ENCODE measurements at places on chromosomes 1 and 21.

DNA sequence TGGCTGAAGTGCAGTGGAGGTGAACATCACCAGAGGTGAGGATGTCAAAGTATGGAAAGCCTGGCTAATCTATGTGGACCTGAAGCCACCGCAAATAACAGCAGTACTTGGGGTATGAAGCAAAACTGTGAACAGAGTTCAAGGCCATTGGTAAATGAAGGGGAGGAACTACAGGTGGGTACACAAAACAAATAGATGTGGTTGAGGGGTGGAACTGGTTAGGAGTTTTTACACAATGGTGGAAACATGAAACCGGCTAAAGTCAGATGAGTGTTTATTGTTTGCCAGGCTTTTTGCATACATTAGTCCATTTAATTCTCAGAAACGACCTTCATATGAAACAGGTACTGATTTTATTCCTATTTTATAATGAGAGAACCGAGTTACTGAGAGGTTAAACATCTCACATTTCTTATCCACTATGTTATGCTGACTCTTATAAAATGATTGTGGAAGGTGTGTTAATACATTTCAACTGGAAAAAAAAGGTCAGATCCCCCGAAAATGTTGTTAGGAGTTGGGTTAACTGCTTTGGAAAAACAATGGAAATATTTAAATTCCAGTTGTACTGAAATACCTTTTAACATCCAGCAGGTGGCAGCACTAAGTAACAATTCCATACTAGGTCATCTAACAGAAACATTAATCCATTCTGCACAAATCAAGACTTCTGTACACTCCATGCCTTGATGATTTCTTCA, 44.3 kb upstream of the GTF2B start:
- no peak for DNase-seq

- peak; percentile 75 for DNase-seq
Measured at GRCh38 chr1:31669786-31670592, 25.3 kb upstream of the PEF1 start.

DNA sequence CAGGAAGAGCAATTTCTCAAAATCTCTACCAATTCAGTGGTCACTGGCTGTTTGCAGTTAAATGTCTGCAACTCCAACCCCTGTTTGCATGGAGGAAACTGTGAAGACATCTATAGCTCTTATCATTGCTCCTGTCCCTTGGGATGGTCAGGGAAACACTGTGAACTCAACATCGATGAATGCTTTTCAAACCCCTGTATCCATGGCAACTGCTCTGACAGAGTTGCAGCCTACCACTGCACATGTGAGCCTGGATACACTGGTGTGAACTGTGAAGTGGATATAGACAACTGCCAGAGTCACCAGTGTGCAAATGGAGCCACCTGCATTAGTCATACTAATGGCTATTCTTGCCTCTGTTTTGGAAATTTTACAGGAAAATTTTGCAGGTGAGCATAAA, 167.2 kb downstream of the CRB1 start:
- no peak for DNase-seq

DNA sequence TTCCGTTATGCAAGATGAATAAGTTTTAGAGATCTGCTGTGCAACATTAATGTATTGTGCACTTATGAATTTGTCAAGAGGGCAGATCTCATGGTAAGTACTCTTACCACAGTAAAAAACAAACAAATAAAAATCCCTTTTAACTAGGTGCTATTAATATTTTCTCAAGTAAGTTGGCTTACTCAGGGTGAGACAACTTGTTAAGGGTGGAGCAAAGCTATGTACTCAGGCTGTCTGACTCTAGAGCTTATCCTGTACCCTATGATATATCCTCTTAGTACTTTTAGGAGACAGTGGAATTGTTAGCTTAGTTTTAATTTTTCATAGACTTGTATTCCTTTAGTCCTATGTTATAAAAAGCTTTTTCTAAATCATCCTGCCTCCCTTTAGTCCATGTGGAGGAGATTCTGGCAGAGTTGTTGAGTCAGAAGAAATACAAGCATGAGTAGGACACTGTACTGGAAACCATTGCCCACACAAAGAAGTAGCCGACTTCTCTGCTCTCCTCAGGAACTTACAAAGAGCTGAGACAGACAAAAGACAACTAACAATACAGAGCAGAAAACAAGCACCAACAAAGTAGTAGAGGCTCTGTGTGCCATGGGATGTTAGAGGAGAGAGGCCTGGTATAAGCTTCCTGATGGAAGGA, 49.2 kb downstream of the S1PR1 start:
- DNase-seq = no peak

DNA sequence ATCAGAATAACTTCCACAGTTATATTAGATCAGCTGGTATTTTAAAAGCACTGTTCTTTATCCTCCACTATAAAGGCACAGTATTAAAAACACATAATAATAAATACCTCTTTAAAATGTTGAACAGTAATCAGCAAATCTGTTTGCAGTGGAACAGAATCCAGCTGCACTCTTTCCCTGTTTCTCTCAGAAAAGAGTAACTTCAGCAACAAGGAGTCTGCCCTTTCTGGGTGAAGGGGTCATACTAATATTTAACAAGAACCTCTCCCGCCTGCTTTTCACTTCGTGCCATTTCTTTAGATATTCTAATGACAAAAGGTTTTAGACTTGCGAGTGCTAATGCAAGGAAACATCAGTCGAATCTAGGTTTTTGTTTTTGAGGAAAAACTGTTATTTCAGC, 194.2 kb upstream of the FMN2 start:
- no peak for DNase-seq

DNA sequence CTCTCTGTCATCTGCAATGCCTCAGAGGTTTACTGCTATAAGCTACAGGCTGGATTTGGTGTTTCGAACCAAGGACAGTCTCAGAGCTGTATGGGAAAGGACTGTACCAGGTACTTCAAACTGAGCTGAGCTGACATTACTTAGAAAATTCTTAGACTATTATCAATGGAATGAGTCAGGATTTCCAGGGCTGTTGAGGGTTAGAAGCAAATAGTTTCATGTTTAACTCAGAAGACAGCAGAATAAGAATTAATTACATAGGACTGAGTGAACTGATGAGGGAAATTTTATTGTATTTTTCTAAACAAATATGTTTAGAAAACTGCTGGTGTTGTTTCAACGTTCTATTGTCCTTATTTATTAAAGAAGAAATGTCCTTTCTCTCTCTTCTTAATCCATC, 74.3 kb upstream of the CAPZB start:
- DNase-seq = no peak

DNA sequence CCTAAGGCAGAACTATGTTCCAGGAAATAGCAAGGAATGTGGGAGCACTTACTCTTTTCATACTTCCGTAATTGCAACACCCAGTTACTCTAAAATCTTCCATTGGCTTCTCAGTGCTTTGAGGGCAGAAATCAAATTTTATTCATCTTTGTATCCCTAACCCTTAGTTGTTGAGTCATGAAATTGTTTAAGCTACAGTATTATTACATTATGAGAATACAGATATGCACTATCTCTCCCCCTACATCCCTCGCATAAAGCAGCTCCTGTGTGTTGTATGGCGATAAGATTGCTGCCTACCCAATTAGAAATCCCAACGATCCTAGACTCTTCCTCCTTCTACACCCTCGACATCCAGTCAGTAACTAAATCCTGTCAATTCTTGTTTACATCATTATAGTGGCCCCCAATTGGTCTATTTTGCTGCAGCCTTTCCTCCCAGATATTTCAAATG, 2.6 kb downstream of the AIDA start:
- no peak for DNase-seq

- DNase-seq = no peak
Measured at GRCh38 chr1:21761052-21761451, 21.9 kb downstream of the USP48 start.

DNA sequence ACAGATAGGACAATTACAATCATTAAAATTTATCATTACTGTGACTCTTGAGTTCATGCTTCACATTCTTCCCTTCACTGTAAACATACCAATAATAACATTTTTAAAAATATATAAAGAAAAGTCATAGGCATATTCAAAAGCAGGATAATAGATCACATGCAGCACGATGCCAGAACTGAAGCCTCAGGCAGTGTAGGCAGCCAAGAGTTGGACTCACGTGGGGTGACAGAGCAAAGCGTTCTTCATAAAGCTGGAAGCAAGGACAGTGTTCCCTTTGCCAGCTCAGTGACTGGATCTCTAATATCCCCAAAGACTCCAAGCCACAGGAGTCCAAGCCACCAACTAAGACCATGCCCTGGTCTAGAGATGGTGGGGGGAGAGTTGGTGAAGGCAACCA, 77.7 kb downstream of the ODF2L start:
- no peak for DNase-seq

DNA sequence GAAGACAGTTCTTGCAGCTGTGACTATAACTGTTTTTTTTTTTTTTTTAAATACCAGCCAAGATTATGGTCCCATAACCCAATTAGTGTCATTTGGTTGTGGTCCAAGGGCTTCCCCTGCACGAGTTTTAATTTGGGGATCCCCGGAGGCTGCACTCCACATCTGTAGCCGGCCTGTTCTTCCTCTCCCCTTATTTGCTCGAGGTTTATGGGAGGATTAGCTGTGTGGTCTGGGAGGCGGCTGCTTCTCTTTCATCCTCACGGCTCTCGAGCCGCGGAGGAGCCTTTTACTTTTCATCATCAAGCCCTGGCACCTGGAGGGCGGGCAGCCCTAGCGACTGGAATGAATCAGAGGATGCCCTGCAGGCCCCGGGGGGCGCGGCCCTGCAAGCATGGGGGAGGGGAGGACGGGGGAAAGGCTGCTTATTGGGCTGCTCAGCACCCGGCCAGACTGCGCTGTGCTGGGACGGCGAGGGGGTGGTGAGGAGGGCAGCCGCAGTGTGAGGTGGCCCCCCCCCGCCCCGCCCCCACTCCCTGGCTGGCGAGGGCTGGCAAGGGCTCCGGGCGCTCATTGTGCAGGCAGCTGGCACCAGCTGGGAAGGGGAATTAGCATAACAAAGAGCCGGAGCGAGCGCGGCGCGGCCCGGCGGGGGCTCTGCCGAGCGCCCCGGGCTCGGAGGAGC, 18.5 kb downstream of the SERTAD4 start:
- DNase-seq = peak; percentile 58

GRCh38 chr1:206081856-206082255, 28.9 kb downstream of the RHEX start:
- no peak for DNase-seq

- DNase-seq = peak; percentile 83
Measured at GRCh38 chr1:39632682-39633417, 6.6 kb downstream of the HEYL start.

DNA sequence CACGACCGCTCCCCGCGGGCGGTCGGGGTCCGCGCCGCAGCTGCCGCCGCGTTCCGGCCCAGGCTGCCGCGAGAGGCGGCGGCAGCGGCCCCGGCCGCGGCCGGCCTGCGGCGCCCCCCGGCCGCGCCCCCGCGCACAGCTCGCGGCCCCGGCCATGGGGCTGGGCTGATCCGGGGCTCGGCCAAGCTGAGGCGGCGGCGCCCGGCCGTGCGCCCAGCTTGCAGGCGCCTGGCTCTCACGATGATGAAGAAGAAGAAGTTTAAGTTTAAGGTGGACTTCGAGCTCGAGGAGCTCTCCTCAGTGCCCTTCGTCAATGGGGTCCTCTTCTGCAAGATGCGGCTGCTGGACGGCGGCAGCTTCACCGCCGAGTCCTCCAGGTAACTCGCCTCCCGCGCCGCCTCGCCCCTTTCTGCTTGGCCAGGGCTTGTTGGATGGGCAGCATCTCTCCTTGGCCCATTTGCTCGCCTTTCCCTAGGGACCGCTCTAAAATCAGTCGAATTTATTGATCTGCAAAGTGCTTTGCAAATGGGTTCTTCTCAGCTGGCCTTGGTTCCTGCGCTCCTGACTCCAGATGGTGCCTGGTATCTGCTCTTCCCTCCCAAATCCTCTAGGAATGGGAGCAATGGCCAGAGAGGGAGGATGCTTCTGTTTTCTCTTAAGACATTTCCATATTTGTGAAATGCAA, 431 bp downstream of the EEIG2 start:
- peak; percentile 36 for DNase-seq

GRCh38 chr1:21689661-21690372, 20.7 kb upstream of the RAP1GAP start:
- no peak for DNase-seq

- no peak for DNase-seq
Measured at GRCh38 chr1:210342986-210343780, 14.5 kb downstream of the HHAT start.

DNA sequence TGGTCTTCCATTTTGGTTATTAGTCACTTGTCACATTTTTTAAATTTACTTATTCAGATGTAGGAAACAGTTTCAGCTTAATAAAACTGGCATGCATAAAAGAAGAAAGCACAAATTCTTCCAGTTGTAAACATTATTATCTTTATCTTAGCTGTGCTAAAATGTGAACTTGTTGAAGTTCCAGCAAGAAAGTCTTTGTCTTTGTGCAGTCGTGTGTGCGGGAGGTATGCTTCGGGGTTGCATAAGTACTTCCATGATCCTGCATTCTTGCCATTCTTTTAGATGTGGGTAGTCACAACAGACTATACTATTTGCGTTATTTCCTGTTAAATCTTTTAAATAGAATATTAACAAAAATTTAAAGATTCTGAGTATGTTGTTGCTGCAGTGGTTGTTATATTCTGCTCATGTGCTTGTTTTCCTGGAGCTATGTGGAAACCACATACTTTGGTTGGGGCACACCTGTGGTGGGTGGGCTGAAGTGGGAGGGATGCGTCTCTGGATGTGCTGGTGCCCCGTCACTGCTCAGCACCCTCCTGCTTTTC, 49.9 kb downstream of the CBS start:
- no peak for DNase-seq

DNA sequence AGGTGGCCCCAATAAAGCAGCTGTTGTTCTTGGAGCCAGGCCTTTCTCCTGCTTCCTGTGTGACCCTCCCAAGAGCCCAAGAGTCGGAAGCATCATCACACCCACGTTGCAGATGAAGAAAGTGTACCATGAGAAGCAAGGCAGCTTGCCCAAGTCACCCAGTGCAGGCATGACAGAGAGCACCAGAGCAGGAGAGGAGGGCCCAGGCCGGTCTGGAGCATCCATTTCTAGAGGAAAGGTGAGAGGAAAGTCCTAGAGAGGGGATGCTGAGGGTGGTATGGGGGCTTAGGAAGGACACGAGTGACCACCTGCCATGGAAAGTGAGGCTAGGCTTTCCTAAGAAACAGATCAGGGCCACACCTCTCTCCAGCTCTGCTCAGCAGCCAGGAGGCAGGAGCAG, 47.0 kb downstream of the C1orf198 start:
- no peak for DNase-seq

DNA sequence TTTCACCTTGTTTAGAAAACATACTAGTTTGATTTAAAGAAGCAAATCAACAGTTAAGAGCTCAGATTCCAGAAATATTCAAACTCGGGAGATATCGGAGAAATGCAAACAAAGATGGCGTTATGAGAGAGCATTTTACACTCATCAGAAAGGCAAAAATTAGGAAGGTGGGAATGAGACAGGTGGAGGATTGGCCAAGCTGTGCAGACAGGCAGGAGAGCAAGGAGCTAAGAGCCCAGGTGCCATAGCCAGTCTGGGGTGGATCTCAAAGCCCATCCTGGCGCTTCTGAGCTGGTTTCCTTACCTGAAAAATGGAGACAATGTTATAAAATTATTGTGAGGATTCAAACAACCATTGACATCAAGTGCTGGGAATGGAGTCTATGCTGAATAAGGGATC, 19.6 kb upstream of the TARDBP start:
- no peak for DNase-seq
